ENCODE measurements at places on chromosomes 16 and 17. TPM values are rescaled to one million over a fixed set of nuclear protein-coding genes. Genes with fewer than 3 reads are reported as not detected.

Gene TEX14
- total RNA-seq, result not detected

Gene DBNDD1
- total RNA-seq, result 29.2 TPM

DNA sequence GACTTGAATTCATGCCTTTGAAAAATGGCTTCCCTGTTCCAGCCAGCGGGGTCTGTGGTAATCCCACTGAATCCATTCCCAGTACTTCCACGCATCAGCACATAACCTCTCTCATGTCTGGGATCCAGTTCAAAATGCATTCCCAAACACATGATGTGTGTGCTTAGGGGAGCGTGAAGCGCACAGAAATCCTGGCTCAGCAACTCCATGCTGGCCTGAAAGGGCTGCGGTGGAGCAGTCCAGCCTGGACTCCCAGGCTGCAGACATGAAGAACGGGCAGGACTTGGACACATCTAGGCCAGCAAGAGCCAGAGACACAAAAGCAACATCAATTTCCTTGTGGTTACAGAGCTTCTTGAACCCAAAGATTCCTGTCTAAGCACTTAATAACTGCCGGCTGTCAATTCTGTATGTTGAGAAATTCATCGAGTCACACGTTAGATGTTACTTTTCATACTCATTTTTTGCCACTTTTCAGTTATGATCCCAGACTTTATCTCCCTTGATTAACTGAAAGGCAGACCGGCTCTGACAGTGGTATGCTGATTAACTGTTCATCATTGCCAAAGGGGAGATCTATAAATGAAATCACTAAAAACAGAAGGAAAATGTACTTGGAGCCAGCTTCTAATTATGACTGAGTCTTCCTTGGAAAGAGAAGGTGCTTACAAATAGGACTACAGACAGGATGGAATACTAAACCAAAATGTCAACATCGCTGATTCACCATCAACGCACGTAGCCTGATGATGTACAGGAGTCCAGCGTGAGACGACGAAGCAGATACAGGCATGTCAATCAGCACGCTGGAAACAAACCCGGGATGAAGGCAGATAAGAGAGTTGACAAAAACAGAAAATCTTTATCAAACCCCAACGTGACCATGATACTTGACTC, 23.0 kb downstream of the NSMCE1 start:
- DNase-seq, result no peak

GRCh38 chr16:79601931-79602627, 1.5 kb upstream of the MAF start:
- DNase-seq, result no peak

Gene PRSS33
- not detected for total RNA-seq

GRCh38 chr16:89143911-89144675, 27.5 kb upstream of the CDH15 start:
- DNase-seq, result no peak

- no peak for DNase-seq
Observed at GRCh38 chr16:76441876-76442275, 164.7 kb downstream of the CNTNAP4 start.

Gene CASKIN2
- 12.2 TPM for total RNA-seq

DNA sequence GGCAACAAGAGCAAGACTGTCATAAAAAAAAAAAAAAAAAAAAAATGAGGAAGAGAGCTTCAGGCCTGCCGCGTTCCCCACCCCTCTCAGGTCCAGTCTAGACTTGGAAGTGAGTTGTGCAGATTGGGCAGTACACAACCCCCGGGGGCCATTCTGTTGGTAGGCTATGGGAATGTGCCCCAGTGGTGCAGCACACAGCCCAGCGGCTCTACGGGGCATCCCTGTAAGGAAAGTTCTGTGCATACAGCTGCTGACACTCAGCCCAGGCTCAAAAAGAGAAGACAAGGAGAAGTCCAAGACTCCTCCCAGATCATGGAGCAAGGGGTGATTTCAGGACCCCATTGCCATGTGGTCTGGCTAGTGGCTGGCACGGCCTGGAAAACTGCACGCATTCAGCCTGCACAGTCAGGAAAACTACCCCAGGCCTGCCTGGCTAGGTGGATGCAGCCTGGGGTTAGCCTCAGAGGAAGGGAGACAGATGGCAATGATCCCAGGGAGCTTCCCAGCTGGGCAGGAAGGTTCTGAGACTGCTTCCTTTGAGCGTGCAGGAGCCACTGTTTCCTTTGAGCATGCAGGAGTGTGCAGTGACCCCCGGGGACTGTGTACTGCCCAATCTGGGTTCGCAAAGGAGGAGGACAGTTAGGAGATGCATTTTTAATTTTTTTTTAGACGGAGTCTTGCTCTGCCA, 44.8 kb downstream of the PECAM1 start:
- DNase-seq, result no peak
